ENCODE measurements at places on chromosomes 1 and 21. TPM values are rescaled to one million over a fixed set of nuclear protein-coding genes. Genes with fewer than 3 reads are reported as not detected.

SSX2IP gene
- 6.8 TPM for total RNA-seq

CFAP45 gene
- 1.5 TPM for total RNA-seq

KCNJ15 gene
- 0.18 TPM for total RNA-seq

CCDC28B gene
- 18.3 TPM for total RNA-seq

GJA5 gene
- total RNA-seq = 97.3 TPM

PCAT6 gene
- total RNA-seq = not detected

FCRL6 gene
- total RNA-seq = not detected

TSPEAR gene
- not detected for total RNA-seq

CCDC30 gene
- total RNA-seq = 0.27 TPM

S100A8 gene
- not detected for total RNA-seq

RNF186 gene
- total RNA-seq = not detected

KCNE2 gene
- not detected for total RNA-seq

CHIA gene
- not detected for total RNA-seq

TRIM46 gene
- 5.9 TPM for total RNA-seq

AIRE gene
- total RNA-seq = under 0.01 TPM

POU2F1 gene
- total RNA-seq = 3.7 TPM

KCNJ6 gene
- total RNA-seq = under 0.01 TPM

NECTIN4 gene
- 0.19 TPM for total RNA-seq

TFF3 gene
- not detected for total RNA-seq
